Activated T-cell treated with anti-CD3 and anti-CD28 coated beads, Interleukin-2, amount 50 U/mL, for 4 hours (primary cell): ENCODE measurements at places on chromosomes 7 and 10. TPM values are rescaled to one million over a fixed set of nuclear protein-coding genes. Genes with fewer than 3 reads are reported as not detected.

The POLR2J2 gene
- total RNA-seq, result 6.1 TPM

The FLNC gene
- total RNA-seq, result 0.16 TPM

The PRR15 gene
- 0.11 TPM for total RNA-seq

The COL1A2 gene
- total RNA-seq, result 1.6 TPM

The NYAP1 gene
- 0.11 TPM for total RNA-seq

The ASB15 gene
- not detected for total RNA-seq

The PLPP4 gene
- total RNA-seq, result not detected

The LIPF gene
- not detected for total RNA-seq

The HOXA7 gene
- total RNA-seq, result not detected

The LRRN3 gene
- total RNA-seq, result 39.2 TPM

The EBLN1 gene
- total RNA-seq, result not detected

The MBLAC1 gene
- 3.0 TPM for total RNA-seq

The SPDYE9 gene
- total RNA-seq, result not detected

The C7orf33 gene
- not detected for total RNA-seq

The MMD2 gene
- total RNA-seq, result not detected

The CLDN3 gene
- 0.23 TPM for total RNA-seq

The CUTC gene
- 28.7 TPM for total RNA-seq

The TPK1 gene
- 9.3 TPM for total RNA-seq

The TEX36 gene
- total RNA-seq, result not detected

The CH25H gene
- 0.11 TPM for total RNA-seq

The MGAM2 gene
- total RNA-seq, result not detected

The CHAT gene
- total RNA-seq, result not detected

The PRKG1 gene
- not detected for total RNA-seq

The SORBS1 gene
- 0.46 TPM for total RNA-seq

The CASTOR2 gene
- total RNA-seq, result 2.5 TPM

The SHH gene
- total RNA-seq, result not detected

The TRIM50 gene
- not detected for total RNA-seq

The IDI2 gene
- not detected for total RNA-seq

The ITGA8 gene
- not detected for total RNA-seq

The TMEM176B gene
- 0.24 TPM for total RNA-seq

The GDF10 gene
- 0.37 TPM for total RNA-seq

The HOXA9 gene
- total RNA-seq, result 0.28 TPM

The TECPR1 gene
- total RNA-seq, result 36.1 TPM

The GARIN1A gene
- 0.27 TPM for total RNA-seq

The THSD7A gene
- total RNA-seq, result not detected

The SFRP5 gene
- 0.28 TPM for total RNA-seq

The CHST15 gene
- 0.08 TPM for total RNA-seq

The EN2 gene
- total RNA-seq, result not detected

The CALML3 gene
- total RNA-seq, result not detected

The SERPINE1 gene
- 0.46 TPM for total RNA-seq

The SRRM3 gene
- total RNA-seq, result not detected

The ZMIZ1 gene
- 18.0 TPM for total RNA-seq

The PRRT4 gene
- 0.66 TPM for total RNA-seq

The SFXN4 gene
- 72.8 TPM for total RNA-seq

The CAV2 gene
- 0.24 TPM for total RNA-seq

The ELN gene
- 0.15 TPM for total RNA-seq

The DOCK1 gene
- total RNA-seq, result 0.15 TPM
